ENCODE measurements at places on chromosomes 2 and 18.

DNA sequence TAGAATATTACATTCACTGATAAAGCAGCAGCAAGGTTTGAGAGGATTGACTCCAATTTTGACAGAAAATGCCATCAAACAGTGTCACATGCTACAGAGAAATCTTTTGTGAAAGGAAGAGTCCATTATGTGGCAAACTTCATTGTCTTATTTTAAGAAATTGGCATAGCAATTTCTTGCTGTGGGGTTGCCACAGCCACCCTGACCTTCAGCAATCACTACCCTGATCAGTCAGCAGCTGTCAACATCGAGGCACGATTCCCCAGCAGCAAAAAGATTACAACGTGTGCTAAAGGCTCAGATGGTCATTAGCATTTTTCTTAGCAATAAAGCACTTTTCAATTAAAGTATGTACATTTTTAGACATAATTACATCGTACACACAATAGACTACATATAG lies 74.7 kb downstream of the PRKCE start:
- no peak for DNase-seq
- no peak overlapping the region for H3K4me3 ChIP-seq

DNA sequence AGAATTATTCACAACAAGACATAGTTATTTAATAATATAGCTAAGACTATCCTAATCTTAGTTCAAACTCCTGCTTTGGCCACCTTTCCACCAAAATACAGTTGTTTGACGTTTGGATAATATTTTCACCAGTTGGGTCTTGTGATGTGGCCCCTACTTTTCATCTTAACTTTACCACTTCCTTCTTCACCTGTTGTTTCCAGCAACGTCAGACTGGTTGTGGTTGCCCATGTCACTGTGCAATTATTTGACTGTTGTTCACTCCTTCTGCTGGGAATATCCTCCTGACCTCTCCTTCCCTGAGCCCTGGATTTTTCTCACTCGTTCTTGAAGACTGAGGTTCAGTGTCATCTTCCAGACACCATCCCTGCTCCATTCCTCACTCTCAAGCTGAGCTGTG lies 132.2 kb upstream of the RASGRP3 start:
- no peak for DNase-seq
- H3K36me3 ChIP-seq = no peaks in the 10 kb centered on the region
- H3K4me3 ChIP-seq = no peak overlapping the region
- no peaks in the 10 kb centered on the region for H3K27me3 ChIP-seq
- no peak overlapping the region for H3K27ac ChIP-seq

- H3K4me1 ChIP-seq = no peaks in the 10 kb centered on the region
- no peak for DNase-seq
- H3K36me3 ChIP-seq = no peaks in the 10 kb centered on the region
- H3K27me3 ChIP-seq = no peaks in the 10 kb centered on the region
These were observed 24.7 kb upstream of the PNPT1 start for GRCh38 chr2:55718165-55719008.

GRCh38 chr2:133835821-133836619 lies 267.8 kb upstream of the NCKAP5 start:
- no peak overlapping the region for H3K4me3 ChIP-seq
- DNase-seq = no peak

- no peaks in the 10 kb centered on the region for H3K4me1 ChIP-seq
- no peak overlapping the region for H3K27ac ChIP-seq
- no peaks in the 10 kb centered on the region for H3K36me3 ChIP-seq
- H3K27me3 ChIP-seq = no peaks in the 10 kb centered on the region
These were observed 203.1 kb downstream of the INSIG2 start for GRCh38 chr2:118291251-118291880.

GRCh38 chr2:189633392-189633811 lies 27.9 kb upstream of the ASNSD1 start:
- H3K4me3 ChIP-seq = no peak overlapping the region
- no peak for DNase-seq
- no peak overlapping the region for H3K27ac ChIP-seq
- H3K27me3 ChIP-seq = no peaks in the 10 kb centered on the region
- no peaks in the 10 kb centered on the region for H3K36me3 ChIP-seq

GRCh38 chr2:117935456-117935855 lies 78.4 kb downstream of the CCDC93 start:
- peaks cover 13% of the 10 kb centered on the region for H3K36me3 ChIP-seq
- no peaks in the 10 kb centered on the region for H3K27me3 ChIP-seq
- no peak overlapping the region for H3K4me3 ChIP-seq

All from upper lobe of left lung (tissue), 6 donors.